ENCODE measurements at places on chromosomes 4 and X. TPM values are rescaled to one million over a fixed set of nuclear protein-coding genes. Genes with fewer than 3 reads are reported as not detected.
A peak's percentile ranks its signal among the peaks of the same experiment; 100 is the strongest.

RRH gene
- total RNA-seq = not detected

COQ2 gene
- total RNA-seq = 2.1 TPM

VEGFC gene
- 3.6 TPM for total RNA-seq

CENPVL1 gene
- total RNA-seq = not detected

GJB1 gene
- total RNA-seq = 24.7 TPM

SPANXN3 gene
- not detected for total RNA-seq

GPC4 gene
- total RNA-seq = 9.3 TPM

TMEM150C gene
- 5.2 TPM for total RNA-seq

TCP11X2 gene
- not detected for total RNA-seq

SMIM10L2A gene
- total RNA-seq = 2.9 TPM

TXLNG gene
- total RNA-seq = 12.9 TPM

THAP9 gene
- 3.9 TPM for total RNA-seq

YY2 gene
- total RNA-seq = 3.9 TPM

GC gene
- 16.2 TPM for total RNA-seq

DNA sequence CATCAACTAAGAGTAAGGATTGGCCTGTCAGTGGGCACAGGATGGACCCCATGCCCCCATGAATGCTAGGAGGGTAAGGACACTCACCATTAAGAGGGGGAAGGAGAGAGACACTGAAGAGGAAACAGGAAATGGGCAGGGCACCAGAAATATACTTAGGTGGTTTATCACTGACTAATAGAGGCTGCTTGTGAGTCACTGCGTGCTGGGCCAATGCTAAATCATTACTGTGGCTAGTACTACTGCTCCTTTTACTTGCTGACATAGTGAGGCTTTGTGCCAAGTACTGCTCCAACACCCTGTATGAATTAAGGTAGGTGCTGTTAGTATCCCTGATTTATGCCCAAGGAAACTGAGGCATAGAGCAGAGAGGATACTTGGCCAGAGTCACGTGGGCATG lies 130.4 kb upstream of the FRMPD4 start:
- no peak for DNase-seq

- no peak for DNase-seq
Measured at GRCh38 chr4:36206603-36207311, 37.6 kb downstream of the ARAP2 start.

- DNase-seq = peak; percentile 73
Measured at GRCh38 chrX:21940356-21940829, at the start of gene SMS. Gene SMS, plus strand, starts transcription at chrX:21940709. Its CDS starts 116 bp downstream, at chrX:21940825.

- DNase-seq = no peak
Measured at GRCh38 chr4:139593091-139593564, 37.1 kb upstream of the SETD7 start.

GRCh38 chrX:29447867-29448266 lies 767.5 kb upstream of the MAGEB2 start:
- DNase-seq = no peak

GRCh38 chrX:129808829-129809796 lies 29.4 kb downstream of the SASH3 start:
- no peak for DNase-seq

DNA sequence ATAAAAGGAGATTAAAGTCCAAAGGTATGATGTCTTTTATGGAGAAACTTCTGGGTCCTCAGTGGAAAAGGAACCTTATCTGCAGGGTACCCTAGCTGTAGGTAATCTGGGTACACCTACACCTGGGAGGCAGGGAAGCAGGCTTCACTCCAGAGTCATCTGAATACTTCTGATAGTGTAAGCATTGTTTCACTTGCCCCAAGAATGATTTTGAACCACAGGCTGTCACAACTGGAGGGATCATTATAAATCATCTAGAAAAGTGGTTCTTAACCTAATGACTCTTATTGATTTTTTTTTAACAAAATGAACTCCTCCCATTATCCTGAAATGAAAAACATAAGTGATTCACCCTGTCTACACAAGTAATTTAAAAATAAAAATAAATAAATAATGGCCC lies 44.0 kb upstream of the STK26 start:
- no peak for DNase-seq

DNA sequence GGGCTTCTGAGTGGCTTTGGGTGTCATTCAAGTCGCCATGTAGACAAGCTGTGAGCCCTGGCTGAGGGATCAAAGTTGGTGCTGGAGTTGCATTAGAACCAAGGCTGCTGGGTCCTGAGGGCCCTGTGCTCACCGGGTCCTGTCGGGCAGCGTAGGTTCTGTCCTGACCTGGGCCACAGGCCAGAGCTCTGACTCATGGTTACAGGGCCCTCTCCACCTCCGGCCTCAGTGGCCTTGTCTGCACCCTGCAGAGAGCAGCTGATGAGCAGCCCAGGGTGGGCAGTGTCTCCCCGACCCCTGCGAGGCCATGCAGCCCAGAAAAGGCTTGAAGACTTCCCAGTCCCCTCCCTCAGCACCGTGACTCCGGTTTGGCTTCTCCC lies 22.5 kb downstream of the ATP2B3 start:
- DNase-seq = no peak

- DNase-seq = no peak
Measured at GRCh38 chr4:174483792-174484191, 38.5 kb downstream of the HPGD start.

DNA sequence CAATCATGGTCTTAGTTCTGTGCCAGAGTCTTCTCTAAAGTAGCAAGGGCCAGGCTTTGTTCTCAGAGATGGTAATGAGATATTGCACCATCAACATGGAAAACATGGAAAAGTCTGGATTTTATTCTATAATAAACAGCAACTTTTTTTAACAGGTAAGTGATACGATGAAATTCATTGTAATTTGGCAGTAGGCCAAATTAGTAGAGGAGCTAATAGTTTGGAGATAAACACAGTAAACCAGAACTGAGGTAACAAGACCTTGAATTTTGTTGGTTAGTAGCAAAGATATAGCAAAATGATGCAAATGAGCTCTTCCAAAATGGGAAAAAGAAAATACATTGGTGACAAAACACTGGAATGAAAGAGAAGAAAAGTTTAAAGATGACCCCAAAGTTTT lies 126.6 kb downstream of the TET2 start:
- DNase-seq = no peak

DNA sequence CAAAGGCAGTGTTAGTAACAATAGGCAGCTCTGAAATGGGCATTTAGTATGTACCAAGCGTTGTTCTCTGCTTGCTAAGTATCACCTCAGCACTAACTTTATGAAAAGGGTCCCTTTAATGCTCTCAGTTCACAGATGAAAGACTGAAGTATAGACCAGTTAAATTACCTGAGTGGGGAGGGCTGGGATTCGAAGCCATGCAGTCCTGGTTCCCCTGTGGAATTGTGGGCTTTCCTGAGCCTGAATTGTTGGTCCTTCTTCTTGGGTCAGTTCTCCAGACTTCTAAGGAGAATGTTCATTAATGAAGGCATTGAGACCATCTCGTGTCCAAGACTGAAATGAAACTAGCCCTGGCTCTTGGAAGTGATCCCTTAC lies 7.7 kb upstream of the PRDM8 start:
- no peak for DNase-seq
